ENCODE measurements at places on chromosomes 7 and 10. TPM values are rescaled to one million over a fixed set of nuclear protein-coding genes. Genes with fewer than 3 reads are reported as not detected.
A peak's percentile ranks its signal among the peaks of the same experiment; 100 is the strongest.

GRCh38 chr7:33300131-33300530 is 170.8 kb downstream of the BBS9 start:
- no peak for DNase-seq

GRCh38 chr7:24381894-24382505 is 98.0 kb downstream of the NPY start:
- DNase-seq: no peak

DNA sequence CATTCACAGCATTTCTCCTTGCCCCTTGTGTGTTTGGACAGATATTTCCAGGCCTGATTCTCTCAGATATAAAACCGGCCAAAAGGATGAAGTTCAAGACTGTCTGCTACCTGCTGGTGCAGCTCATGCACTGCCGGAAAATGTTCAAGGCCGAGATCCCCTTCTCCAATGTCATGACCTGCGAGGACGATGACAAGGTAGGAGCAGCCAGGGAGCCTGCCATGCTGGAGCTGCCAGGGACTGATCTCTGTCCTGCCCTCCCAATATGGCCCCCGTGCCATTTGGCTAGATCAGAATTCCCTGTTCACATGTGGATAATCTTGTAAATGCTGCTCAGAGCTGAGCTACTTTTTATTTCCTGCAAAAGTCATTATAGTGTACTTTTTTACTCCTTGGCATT is 87.8 kb downstream of the ADCY1 start:
- DNase-seq: no peak

GRCh38 chr7:113770146-113770738 is 148.6 kb downstream of the PPP1R3A start:
- DNase-seq: peak; percentile 8

DNA sequence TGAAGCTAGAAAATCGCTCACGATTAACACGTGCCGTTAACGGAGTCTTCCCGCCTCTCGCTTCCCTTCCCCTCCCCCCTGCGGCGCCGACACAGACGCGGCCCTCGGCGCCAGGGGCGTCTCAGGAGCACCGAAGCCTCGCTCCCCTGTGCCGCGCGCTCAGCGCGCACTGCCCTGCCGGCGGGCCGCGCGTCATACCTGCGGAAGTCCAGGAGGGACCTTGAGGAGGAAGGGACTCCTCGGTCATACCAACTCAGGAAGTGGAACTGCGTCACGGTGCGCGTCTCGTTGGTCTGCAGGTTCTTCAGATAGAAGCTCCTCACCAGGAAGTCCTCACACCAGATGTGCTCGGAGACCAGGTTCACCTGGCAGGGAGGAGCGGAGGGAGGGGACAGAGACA is 239.6 kb downstream of the DNAJB6 start:
- no peak for DNase-seq

DNA sequence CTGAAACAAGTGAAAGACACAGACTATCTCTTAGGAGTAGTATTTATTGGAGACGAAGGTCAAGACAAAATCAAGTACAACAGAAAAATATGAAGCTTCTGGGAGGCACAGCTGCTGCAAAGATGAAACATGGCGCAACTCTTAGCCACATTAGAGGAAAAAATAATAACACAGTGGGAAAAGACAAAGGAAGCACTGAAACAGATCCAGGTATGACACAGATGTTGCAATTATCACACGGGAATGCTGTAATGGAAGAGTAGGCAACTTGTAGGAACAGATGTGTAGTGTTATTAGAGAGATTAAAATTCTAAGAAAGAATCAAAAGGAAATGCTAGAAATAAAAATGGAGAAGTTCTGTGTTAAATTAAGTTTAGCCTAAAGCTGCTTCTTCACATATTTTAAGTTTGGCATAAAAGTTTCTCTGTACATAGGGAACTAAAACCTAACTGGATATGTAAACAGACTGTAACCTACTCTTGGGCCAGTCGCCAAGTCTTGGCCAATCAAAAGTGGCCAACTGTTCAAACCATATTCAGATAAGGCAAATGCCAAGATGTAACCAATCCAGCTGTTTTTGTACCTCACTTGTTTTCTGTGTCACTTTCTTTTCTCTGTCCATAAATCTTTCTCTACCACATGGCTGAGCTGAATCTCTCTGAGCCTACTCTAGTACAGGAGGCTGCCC is 1132.0 kb upstream of the LRRTM3 start:
- DNase-seq: no peak

DNA sequence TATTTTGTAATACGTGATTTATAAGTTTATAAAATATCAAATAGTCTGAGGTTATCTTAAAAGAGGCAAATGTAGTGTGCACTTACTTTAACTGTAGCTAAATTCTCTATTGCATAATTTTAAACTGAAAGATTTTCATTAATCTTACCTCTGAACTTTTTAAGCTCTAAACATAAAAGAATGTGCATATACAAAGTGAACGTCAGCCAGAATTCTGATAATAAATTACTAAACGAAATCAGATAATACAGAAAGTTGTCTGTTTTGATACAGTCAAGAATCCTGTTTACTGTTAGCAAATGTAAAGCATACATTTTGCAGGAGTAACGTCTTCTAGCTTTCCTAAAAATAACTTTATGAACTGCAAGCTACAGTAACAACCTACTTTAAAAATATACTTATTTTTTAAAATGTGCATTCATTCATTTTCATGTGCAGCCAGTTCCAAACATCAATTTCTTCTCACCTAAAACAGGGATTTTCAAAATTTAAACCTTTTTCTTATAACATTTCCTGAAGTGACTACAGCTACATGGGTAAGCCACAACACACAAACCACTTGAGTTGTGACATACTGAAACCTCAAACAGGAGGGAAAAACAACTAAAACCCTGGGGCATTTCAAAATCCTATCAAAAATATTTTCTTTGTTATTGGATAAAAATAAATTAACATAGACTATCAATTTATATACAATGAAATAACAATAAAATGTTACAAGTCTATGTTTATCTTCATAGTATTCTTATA is 92.7 kb downstream of the RNLS start:
- no peak for DNase-seq

DNA sequence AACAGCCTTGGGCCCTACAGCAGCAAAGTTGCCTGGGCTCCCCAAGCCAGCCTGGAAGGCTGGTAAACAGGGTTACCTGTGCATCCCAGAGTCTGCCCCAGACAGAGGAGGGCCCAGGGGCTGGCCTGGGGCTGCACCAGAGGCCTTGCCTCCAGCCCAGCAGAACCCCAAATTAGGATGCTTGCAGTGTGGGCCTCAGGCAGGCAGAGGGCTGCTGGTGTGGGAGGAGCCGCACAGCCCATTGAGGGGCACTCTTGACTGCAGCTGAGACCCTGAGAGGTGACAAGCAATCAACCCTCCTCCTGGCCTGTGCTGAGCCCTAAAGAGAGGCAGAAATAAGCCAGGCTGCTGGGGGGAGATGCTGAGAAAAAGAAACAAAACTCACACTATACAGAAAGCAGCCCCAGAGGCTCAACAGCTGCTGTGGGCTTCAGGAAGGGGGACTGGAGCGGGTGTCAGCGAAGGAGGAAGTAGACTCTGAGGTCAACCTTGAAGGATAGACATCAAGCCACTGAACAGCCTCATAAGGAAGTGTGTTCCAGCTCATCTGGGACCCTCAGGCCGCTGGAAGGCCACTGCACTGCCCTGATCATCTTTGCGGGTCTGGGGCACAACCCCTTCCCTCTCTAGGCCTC is 6.6 kb downstream of the AIFM2 start:
- DNase-seq: no peak

DNA sequence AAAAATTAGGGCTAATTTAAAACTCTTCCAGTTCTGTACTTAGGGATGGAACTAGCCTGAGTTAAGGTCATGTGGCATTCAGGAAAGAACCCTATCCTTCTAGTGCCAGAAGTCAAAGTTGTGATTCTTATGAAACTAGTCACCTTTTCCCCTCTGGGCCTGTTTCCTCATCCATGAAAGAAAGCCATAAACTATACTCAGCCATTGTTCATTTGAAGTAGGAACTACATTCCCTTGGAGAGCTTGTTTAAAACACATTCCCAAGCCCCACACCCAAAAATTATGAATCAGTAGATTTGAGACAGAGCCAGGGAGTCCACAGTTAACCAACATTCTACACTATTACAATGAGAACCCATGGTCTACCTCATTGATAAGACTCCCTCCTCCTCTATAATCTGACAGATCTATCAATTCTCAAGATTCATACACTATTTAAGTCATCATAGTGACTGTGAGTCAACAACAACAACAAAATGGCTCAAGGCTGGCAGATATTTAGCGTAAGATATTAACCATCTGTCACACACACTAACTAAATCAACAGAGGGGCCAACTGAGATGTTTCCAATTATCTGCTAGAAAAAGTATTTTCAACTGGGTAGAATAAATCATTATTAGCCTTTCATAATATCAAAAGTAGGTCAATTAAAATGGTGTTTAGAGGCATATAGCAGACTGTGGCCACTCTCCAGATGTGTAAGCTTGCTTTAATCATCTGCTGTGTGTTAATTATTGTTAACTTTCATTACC is 102.3 kb downstream of the SLC25A13 start:
- no peak for DNase-seq

DNA sequence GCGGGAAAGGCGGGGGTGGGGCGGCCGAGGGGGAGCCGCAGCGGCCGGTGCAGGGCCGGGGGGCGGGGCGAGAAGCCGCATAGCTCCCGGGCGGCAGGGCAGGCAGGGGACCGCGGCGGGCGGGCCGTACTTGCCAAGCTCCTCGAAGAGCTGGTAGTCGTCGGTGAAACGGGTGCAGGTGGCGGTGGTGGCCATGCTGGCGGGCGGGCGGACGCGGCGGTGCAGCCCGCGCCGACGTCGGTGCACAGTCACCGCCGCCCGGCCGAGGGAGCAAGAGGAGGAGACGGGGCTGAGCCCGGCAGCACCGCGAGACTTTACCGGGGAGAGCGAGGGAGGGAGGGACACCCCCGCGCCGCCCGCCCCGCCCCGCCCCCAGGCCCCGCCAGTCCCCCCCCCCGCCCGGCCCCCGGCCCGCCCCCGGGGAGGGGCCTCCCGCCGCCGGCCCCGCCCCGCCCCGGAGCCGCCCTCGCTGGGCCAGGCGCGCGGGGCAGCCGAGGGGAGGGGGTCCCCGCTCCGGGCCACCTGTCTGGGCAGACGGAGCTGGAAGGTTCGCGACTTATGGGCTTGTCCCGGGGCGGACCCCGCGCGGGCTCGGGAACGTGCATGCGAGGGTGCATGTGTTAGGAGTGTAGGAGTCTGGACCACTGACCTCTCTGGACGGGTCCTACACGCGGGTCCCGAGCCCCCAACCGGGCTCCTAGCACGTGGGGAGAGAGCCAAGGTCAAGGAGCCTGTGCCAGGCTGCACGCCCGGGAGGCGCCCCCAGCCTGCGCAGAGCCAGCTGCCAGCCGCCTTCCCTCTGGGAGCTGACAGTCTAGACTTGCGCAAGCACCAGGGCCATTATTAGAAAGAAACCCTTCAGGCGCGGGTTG is at the start of gene CAMK2G:
CAMK2G (minus strand) TSS at position 289 of the 872 bp plus-strand sequence; CDS start at position 195, 94 bp downstream.
- peak; percentile 82 for DNase-seq

GRCh38 chr10:68666280-68666760 is 54.7 kb upstream of the CCAR1 start:
- no peak for DNase-seq

- peak; percentile 78 for DNase-seq
These were observed at the start of gene JAZF1 for GRCh38 chr7:28180364-28181147. Gene JAZF1 (minus strand): TSS chr7:28180795.

DNA sequence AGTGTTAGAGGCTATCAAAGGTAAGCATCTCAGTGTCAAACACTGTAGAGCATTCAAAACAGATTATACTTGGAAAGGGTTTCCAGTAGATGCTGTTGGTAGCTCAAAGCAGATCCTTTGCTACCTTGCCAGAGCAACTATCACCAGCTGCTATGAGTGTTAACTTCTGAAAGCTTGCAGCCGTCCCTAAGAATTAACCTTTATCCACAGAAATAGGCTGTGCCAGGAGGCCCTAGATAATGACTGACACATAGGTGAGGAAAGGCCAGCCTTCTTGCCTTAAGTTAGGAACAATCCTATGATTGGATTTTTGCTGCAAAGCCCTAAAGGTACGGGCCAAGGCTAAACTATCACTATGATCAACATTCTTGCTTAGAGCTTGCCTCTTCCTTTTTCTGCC is 263.2 kb downstream of the DGKB start:
- DNase-seq: no peak

DNA sequence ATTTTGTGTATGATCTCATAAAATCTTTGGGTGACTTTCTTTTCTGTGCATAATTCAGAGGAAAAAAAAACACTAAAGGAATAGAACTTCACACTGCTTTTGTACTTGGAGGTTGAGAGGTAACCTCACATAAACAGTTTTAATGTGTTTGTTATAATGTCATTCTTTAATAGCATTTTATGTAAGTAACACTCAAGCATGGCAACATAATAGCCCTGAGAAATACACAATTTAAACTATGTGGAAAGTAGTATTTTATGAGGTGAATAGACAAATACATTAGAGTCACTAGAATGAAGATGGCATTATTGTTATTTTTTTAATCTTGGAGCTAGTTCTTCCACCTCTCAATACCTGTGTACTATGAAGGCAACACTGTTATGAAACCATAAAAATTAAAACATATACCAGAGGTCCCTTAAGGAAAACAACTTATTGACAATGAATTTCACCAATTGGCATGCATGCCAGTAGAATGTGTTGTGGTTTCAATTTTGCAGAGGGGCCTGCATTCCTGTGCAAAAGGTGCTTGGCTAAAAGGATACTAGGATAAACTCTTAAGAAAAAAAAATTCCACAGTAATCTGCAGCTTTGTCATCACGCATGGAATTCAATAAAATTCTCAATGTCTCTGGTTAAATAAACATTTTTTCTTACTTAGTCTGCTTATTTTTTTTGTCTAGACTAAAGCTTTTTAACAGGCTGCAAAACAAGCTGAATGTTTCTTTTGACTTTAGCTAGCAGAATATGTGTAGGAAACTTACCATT is 102.5 kb downstream of the CD36 start:
- DNase-seq: no peak

DNA sequence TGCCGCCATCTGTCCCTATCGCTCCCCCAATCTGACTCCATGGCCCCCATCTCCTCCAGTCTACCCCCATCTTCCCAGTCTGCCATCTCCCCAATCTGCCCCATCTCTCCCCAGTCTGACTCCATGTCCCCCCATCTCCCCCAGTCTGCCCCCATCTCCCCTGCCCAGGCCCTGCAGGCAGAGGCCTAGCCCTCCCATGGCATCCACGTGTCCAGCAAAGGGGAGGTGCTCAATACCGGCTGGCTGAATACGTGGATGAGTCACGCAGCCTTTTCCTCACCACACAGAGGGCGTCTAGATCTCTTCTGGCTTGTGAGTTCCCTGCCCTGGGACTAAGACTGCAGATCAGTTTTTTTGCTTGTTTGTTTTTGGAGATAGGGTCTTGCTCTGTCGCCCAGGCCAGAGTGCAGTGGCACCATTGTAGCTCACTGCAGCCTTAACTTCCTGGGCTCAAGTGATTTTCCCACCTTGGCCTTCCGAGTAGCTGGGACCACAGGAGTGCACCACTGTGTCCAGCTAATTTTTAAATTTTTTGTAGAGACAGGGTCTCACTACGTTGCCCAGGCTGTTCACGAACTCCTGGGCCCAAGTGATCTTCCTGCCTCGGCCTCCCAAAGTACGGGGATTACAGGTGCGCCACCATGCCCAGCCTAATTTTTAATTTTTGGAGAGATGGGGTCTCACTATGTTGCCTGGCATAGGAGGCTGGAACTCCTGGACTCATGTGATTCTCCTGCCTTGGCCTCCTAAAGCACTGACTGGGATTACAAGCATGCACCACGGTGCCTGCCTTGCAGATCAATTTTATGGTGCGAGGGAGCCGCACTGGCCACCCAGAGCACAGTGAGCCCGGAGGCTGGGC is 15.3 kb upstream of the GPR146 start:
- peak; percentile 92 for DNase-seq

PRLHR gene
- total RNA-seq: not detected

OR6B1 gene
- total RNA-seq: not detected

AS3MT gene
- total RNA-seq: 5.3 TPM

TMEM213 gene
- not detected for total RNA-seq

All from ovary (tissue), 10 donors.